ENCODE measurements at places on chromosomes 7 and 10.

GRCh38 chr7:129553899-129554461, 51.6 kb downstream of the SMKR1 start:
- DNase-seq: no peak

DNA sequence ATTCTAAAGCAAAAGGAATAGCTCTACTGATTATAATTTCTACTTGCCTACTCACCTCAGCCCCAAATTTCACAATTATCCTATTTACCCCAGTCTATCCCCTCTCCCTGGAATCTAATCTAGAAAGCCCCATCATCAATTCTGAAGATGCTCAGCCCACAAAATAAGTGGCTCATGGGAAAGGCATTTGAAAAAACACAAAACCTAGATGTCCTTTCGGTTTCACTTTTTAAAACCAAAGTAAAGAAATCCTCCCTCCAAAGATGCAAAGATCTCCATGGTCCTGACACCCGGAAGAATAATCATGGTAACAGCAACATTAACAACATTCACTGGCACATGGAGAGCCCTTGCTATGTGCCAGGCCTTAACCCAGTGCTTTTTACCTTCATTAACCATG, 224.8 kb downstream of the FGFR2 start:
- DNase-seq: no peak

DNA sequence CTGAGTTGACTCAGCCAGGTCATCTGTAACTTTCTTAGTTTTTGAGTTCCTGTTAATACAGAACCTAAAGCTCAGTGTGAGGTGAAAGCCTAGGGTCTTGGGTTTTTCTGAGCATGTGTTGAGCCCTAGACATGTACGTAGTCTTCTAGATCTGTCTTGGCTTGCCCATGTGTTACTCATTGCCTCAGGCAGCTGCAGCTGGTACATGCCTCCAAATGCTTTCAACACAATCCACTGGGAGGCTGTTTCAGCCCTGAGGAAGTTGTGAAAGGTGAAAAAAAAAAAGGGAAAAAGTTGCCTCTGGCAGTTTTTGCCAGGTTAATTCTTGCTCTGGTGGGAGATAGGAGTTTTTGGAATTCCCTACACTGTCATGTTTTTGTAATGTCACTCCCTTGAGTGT, 134.6 kb downstream of the RNF216 start:
- no peak for DNase-seq

- DNase-seq: no peak
These were observed 346.6 kb upstream of the KLF6 start for GRCh38 chr10:4131407-4132215.
